HCT116 (cell line): ENCODE measurements at places on chromosomes 3 and 15.

DNA sequence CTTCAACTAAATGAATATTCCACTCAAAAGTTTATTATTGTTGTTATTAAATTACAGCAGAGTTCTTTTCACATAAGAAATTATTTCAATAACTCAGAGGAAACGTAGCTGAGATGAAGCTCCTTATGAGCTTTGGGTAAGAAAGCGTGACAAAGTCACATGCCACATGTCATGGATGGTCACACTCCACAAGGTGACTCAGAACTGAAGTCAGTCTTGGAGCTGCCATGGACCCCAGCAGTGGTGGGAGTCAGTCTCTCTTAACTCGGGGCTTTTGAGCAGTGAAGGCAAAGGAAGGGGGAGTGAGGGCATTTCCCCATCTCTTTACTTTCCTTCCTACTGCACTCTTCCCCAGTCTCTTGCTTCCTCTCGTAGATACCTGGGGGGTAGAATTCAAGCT lies 87.5 kb upstream of the FAM3D start:
- DNase-seq, result no peak

DNA sequence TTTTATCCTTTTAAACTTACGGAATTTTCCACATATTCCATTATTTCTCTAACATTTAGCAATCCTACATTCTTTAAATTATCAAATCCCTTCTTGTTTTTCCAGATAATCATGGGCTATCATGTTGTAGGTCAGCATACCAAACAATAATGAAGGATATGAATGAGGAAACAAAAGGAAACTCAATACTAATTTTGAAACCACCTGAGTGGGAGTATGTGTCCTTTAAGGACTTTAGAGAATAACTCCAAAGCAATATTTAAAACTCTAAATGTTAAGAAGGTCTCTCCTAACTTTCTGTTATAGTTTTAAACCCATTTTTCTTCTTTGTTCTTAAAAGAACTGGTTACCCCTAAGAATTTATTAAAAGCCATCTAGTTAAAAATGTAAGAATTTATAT lies 43.0 kb downstream of the TP53BP1 start:
- no peak for DNase-seq

- DNase-seq, result no peak
These were observed 110.2 kb upstream of the PRTG start for GRCh38 chr15:55853134-55853533.

DNA sequence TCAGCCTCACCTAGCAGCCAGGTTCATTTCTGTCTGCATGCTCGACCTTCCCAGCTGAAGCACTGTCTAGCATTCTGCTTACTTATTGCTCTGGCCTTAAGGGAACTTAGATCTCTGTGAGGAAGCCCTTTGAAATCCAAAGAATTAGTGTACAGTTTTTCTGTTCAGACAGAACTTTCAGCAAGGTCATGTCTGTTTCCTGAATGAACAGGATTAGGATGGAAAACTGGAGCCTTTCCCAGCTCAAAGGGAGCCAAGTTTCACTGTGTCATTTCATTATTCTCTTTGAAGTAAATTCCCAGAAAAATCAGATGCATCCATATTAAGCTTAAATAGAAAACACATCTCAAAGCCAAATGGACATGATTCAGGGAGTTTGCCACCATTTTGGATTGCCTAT lies 457.3 kb upstream of the KCNMB2 start:
- no peak for DNase-seq

DNA sequence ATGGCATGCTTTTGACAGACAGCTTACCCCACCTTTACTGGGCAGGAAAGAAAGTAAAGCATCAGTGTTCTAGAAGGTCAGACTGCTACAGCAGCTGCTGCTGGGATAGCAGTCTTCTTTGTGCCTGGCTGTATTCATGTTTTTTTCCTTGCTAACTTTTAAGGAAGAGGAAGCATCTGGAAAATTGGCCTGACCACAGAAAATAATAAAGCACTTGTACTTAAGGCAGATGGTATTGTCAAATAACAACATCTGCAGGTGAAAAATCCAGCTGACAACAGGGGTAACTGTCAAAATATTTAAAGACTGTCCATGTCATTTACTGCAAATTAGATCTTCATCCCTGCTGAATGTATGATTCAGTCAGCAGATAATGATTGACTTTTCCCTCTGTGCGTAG lies 229.0 kb downstream of the OXSM start:
- no peak for DNase-seq

GRCh38 chr3:169868369-169868768 lies 1.4 kb downstream of the LRRC31 start:
- no peak for DNase-seq

- DNase-seq, result no peak
These were observed 108.6 kb upstream of the MRPS22 start for GRCh38 chr3:139235192-139235591.

DNA sequence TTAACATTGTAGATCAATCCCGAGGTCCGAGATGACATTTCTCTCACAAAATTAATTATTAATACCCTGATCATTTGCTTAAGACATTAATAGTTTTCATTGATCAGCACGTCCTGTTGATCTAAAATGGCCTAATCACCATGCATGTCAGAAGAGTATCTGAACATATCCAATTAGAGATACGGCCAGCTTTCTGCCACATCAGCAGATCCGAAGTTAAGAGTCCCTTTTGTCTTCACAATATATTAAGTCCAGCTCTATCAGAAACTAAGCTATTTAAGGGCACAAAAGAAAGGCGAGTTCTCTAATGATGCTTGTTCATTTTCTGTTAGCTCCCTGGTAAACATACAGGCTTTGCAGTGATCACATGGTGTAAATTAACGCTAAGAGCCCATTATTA lies 470.3 kb downstream of the CNTN4 start:
- no peak for DNase-seq

- DNase-seq, result peak; percentile 95
These were observed 333.9 kb downstream of the PTPRG start for GRCh38 chr3:61894988-61895935.

DNA sequence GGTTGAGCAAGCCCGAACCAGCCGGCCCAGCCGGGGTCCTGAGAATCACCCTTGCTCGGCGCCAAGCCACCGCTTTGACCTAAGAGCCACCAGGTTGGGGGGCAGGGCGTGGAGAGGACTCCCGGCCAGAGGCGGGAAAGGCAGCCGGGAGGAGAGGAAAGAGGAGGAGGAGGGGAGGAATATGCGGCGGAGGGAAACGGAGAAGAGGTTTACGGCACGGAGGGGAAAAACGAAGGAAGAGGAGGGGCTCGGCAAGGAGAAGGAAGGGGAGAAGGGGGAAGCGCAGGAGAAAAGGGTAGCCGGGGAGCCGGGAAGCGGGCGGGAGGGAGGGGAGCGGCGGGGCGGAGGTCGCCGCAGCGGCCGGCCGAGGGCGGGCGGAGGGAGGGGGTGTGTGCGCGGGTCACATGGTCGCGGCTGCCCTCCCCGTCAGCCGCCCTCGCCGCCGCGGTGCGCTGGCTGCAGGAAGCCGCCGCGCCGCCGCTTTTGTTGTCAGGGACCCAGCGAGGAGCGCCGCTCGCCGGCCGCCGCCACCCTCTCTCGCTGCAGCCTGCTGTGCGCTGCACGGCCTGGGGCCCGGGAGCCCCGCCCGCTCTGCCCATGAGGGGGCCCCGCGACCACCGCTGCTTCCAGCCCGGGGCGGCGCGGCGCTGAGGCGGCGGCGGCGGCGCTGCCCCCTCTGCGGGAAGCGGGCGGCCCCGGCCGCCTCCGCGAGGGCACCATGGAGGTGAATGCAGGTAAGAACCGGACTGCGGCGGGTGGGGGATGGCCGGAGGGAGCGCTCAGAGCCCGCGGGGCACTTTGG lies at the start of gene NR1D2:
Gene NR1D2, plus strand, starts transcription at position 426 of the 802 bp plus-strand sequence. Its CDS starts 293 bp downstream, at position 719.
- DNase-seq, result peak; percentile 44

DNA sequence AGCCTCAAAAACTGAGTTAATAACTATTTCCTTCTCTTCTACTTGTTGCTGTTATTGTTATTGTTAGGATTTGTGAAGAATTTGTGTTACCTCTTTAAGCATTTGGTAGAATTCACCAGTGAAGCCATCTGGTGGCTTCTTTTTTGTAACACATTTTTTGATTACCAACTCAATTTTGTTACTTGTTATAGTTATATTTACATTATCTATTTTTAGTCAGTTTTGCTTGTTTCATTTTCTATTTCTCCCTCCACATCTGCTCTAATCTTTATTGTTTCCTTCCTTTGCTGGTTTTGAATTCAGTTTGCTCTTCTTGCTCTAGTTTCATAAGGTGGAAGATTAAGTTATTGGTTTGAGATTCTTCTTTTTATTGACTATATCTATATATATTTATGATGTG lies 3.7 kb upstream of the SLC9C1 start:
- no peak for DNase-seq

- DNase-seq, result no peak
These were observed 66.4 kb upstream of the GOLIM4 start for GRCh38 chr3:168162172-168162571.

GRCh38 chr15:70566989-70567388 lies 196.4 kb downstream of the UACA start:
- DNase-seq, result no peak

- DNase-seq, result no peak
These were observed 14.4 kb upstream of the APEH start for GRCh38 chr3:49659756-49660155.

- no peak for DNase-seq
These were observed 1.4 kb downstream of the CIAO2A start for GRCh38 chr15:64092075-64092820.

- DNase-seq, result no peak
These were observed 32.3 kb downstream of the POLR2M start for GRCh38 chr15:57738734-57739237.
